ENCODE measurements at places on chromosomes 1 and 21.
A peak's percentile ranks its signal among the peaks of the same experiment; 100 is the strongest.

DNA sequence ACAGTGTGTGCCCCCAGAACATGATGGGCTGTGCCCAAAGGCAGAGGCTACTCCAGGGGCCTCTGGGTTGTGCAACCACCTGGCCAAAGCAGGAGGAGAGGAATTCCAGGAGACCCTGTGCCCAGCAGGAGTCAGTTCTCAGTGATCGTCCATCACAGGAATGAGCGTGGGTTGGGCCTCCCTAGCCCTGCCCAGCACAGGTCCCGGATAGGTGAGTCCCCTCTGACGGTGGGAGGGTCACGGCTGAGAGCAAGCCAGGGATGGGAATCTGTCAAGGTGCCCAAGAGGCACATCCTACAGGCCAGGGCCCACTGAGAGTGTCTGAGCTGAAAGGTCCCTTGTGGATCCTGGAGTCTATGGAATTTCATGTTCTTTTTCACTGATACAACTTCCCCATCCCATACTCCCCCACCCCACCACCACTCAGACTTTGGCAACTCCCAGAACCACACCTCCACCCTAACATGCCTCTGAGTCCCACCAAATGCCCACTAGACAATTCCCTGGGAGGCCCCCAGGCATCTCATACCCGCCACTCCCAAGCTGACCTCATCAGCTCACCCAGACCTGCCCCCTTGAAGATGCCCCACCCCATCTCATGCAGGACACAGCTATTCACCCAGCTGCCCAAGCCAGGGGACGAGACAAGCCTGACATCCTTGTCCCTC, 3.1 kb downstream of the GJB4 start:
- DNase-seq, result no peak

DNA sequence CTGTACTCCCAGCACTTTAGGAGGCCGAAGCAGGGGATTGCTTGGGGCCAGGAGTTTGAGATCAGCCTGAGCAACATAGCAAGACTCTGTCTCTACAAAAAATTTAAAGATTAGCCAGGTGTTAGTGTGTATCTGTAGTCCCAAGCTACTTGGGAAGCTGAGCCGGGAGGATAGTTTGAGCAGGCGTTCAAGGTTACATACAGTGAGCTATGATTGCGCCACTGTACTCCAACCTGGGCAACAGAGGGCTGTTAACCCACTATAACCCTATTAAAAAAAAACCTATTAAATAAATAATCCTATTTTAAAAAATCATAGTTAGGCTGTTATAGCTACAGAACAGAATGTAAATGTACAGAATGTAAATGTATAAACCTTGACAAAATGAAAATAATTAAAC, 2.2 kb downstream of the MIS18A start:
- DNase-seq, result no peak

- no peak for DNase-seq
Measured at GRCh38 chr1:67566803-67567377, 118.1 kb upstream of the GADD45A start.

DNA sequence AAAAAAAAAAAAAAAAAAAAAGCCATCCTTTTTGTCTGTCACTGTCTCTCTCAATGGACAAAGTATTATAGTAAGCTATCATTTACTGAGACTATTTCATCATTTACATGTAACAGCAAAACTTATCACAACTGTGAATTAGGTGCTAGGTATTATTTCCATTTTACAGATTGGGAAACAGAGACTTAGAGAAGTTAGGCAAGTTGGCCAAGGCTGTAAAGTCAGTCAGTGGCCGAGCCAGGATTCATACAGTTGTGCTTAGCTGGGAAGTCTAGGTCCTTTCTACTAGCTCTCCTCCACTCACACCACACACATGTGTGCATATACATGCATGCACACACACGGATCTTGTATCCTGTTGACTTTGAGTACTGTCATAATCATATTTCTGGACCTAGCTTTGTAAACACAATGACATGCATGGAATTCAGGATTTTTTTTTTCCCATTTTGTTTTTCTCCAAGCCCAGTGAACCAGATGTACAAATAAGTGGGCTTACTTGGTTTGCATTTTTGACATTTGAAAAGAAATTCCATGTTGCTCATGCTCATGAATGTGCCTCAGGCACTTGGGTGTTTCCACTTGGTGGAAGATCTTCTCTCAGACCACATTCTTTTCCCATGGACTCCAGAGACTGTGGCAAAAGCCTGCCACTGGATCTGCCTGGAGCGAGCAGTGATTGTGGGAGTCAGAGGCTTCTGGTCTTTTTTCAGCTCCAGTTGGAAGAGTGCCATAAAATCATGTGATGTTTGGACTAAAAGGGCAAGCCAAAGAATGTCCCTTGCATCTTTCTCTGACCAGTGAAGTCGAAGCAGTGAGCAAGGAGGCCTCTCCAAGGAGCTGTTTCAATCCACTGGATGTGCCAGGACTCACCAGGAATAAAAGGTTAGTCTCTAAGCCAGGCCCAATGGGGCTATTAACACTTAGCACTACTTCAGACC, 61.7 kb upstream of the DNAJC6 start:
- DNase-seq, result peak; percentile 90

DNA sequence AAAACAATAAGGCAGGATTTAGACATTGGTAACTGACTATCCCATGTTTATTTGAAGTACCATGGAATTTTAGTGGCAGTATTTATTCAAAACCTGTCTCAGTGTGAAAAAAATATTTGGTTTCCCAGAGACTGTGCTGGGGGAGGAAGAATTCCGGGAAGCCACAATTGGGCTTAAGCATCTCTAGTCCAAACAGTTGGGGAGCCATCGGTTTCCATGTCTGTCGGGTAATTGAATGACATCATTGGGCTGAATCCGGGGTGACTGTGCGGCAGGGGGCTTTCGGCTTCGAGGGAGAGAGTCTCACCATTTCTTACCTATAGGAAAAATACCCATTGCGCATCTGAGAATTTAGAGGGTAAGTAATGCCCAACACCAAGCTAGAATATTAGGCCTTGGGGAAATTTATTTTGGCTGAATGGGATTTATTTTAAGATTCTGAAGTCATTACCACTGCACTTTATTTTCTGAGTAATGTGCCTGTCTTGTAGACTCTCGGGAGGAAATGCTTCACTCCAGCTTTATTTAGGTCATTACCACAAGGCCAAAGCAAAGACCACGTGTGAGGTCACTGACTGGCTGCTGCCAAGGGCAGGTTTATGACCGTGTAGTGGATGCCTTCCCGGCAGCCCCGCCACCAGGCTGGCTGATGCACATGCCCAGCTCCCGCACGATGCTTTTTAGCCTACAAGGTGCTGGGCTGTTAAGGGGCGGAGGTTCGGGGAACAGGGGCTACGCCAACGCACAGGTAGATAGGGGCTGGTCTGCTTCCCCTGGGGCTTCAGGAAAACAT, 23.1 kb upstream of the UMODL1 start:
- peak; percentile 91 for DNase-seq

- DNase-seq, result no peak
Measured at GRCh38 chr1:75188892-75189291, 54.7 kb downstream of the LHX8 start.

GRCh38 chr1:1954831-1955441, 35.9 kb upstream of the TMEM52 start:
- no peak for DNase-seq
